Activated B cell treated with CpG ODN at 0.5 μM for 24 hours (primary cell): ENCODE measurements at places on chromosomes 3 and 15. TPM values are rescaled to one million over a fixed set of nuclear protein-coding genes. Genes with fewer than 3 reads are reported as not detected.

DNA sequence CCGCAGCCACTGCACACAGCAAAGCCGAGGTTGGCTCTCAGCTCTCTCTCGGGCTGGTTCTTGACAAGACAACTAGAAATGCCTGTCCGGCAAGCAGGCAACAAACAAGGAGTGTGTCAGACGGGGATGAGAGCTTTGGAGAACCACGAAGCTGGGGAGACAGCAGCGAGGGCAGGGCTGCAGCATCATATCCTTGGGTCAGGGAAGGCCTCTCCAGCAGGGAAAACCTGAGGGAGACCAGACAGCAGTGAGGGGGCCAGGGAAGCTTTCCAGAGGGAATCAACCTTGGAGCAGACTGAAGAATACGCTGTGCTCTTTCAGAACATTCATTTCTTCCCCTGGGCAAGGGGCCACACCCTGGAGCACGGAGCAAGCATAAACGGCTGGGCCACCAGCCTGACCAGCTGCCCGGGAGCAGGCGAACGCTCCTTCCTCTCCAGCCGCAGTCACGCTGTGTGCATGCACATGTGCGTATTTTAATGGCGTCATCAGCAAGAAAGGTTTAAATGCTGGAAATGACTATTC is 58.7 kb downstream of the CHSY1 start:
- peaks cover 4% of the 10 kb centered on the region for H3K36me3 ChIP-seq
- H3K27me3 ChIP-seq, result no peaks in the 10 kb centered on the region
- no peak overlapping the region for H3K4me3 ChIP-seq
- no peak for DNase-seq

POPDC2 gene
- 5.5 and 6.7 TPM in 2 replicates for total RNA-seq

CASR gene
- total RNA-seq, result 0.02 TPM in 1 of 2 replicates, not detected in the other

DNA sequence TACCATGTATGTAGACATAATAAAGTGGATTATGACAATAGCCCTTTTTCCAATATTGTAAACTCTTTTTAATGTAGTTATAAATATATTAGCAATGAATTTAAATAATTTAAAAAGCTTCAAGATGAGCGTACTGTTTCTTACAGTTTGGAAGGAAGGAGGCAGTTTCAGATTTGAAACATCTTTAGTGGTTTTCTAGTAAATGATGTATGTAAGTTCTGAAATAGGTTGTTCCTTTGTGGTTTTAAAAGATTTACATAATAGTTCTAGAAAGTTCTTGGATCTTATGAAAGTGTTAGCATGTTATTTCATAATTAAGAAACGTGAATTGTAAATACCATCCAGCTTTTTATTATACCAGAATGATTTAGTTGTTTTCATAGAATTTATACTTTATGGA is 16.0 kb downstream of the DNAJC19 start:
- DNase-seq, result no peak
- no peak overlapping the region for H3K4me3 ChIP-seq
- H3K4me1 ChIP-seq, result peaks cover 13% of the 10 kb centered on the region
- H3K27ac ChIP-seq, result no peak overlapping the region
- no peaks in the 10 kb centered on the region for H3K27me3 ChIP-seq
- peaks cover 59% of the 10 kb centered on the region for H3K36me3 ChIP-seq

DNA sequence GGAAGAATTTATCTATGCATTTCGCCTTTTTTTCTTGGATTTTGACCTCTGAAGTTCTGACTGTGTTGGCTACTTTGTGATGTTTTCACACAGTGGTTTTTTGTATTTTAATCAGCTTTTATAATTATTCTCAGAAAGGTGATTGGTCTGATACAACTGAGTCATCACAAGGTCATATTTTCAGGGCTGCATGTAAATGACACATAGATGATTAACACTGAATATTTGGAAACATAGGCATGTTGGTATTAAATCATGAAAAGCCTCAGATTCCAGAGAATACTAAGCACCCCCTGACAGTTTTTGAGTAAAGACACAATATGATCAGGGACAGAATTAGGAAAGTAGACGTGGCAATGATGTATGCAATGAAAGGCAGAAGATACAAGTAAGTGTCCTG is 175.5 kb upstream of the SLCO3A1 start:
- H3K4me3 ChIP-seq, result no peak overlapping the region
- DNase-seq, result no peak
- H3K4me1 ChIP-seq, result no peaks in the 10 kb centered on the region
- no peak overlapping the region for H3K27ac ChIP-seq
- H3K27me3 ChIP-seq, result peaks cover 4% of the 10 kb centered on the region
- H3K36me3 ChIP-seq, result no peaks in the 10 kb centered on the region

DNA sequence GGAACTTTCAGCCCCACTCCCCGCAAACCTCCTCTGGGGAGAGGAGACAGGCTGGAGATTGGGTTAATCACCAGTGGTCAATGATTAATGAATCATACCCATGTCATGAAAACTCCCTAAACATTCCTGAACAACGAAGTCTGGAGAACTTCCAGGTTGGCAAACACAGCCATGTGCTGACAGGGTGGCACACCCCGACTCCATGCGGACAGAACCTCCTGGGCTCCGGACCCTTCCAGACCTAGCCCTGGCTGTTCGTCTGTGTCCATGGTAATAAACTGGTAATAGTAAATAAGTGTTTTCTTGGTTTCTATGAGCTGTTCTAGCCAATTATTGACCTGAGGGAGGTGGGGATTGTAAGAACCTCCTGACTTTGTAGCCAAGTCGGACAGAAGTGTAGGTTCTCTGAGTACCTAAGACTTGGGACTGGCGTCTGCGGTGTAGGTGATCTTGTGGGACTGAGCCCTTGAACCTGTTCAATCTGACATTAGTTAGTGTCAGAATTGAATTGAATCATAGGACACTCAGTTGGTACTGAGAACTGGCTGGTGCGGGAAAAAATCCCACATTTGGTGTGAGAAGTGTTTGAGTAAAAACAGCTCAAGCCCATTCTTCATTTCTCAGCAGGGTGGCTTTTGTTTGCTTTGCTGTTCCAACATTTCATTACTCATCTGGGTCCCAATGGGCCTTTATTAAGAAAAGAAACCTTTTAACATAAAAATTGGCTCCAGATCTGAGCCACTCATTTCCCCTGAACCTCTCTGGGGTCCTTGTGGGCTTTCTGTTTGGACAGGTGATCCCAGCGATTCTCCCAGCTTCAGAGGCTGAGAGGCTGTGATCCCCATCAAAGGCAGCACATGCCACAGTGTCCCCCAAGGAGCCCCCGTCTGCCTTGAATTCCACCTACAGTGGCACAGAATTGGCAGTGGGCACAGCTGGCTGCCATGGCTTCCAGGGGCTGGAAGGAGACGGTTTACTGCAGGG is 151.0 kb downstream of the TJP1 start:
- no peak for DNase-seq
- peaks cover 22% of the 10 kb centered on the region for H3K27me3 ChIP-seq
- H3K36me3 ChIP-seq, result no peaks in the 10 kb centered on the region
- H3K4me3 ChIP-seq, result no peak overlapping the region
- no peak overlapping the region for H3K27ac ChIP-seq

SPSB4 gene
- total RNA-seq, result not detected in 2 replicates
